SW 1271 (cell line): ENCODE measurements at places on chromosomes 2 and 18.

GRCh38 chr2:223554923-223555322, 47.2 kb downstream of the SCG2 start:
- no peak for DNase-seq

- DNase-seq, result no peak
Measured at GRCh38 chr2:176157499-176158185, 535 bp downstream of the HOXD3 start.

- no peak for DNase-seq
Measured at GRCh38 chr2:14750433-14750832, 117.9 kb downstream of the LRATD1 start.

DNA sequence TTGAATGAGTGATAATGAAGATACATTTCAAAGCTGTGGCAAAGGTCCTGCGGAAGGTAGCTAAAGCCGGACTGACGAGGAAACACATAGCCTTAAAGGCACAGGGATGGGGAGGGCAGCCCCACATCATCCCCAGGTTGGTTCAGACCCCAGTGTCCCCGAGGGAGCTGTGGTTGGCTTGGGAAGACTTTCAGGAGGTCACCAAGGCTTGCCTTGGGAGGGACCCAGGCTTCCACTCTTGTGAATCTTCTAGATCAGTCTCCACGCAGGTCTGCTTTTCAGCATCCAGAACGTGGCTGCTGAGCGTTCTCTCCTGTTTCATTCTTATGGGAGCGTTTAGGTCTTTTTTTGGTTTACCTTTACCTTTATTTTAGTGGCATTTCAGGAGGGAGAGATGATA, 16.8 kb downstream of the KIF1A start:
- no peak for DNase-seq

GRCh38 chr2:231357048-231357447, 38.5 kb upstream of the B3GNT7 start:
- no peak for DNase-seq

GRCh38 chr2:229133155-229133772, 137.8 kb downstream of the PID1 start:
- no peak for DNase-seq

GRCh38 chr2:166891727-166892126, 3.4 kb downstream of the XIRP2 start:
- DNase-seq, result no peak

GRCh38 chr2:81437456-81438000, 1133.0 kb upstream of the LRRTM1 start:
- no peak for DNase-seq

- DNase-seq, result no peak
Measured at GRCh38 chr2:189109921-189110397, 69.6 kb downstream of the COL5A2 start.

GRCh38 chr2:142873831-142874287, 3.6 kb upstream of the KYNU start:
- DNase-seq, result no peak

GRCh38 chr2:24490181-24490689, 819 bp upstream of the NCOA1 start:
- no peak for DNase-seq

DNA sequence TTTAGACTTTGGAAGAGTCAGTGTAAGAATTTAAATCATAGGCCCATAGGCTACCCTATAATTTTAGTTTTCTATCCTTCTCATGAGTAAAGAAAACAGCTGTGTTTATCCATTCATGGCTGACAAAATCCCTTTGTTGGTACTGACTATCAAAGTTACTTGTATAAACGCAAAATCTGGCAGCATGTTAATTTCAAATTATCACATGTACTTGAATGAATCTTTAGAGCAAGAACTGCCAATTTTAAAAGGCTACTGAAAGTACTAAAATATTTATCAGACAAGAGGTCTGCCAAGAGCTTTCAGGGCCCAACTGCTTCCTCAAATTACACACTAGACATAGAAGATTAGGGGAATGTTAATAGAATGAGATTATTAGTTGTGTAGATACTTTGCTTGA, 66.6 kb downstream of the MYL12B start:
- DNase-seq, result no peak

- DNase-seq, result no peak
Measured at GRCh38 chr2:162465430-162465829, 121.5 kb downstream of the GCA start.

GRCh38 chr18:679516-679915, 22.1 kb downstream of the TYMS start:
- no peak for DNase-seq

DNA sequence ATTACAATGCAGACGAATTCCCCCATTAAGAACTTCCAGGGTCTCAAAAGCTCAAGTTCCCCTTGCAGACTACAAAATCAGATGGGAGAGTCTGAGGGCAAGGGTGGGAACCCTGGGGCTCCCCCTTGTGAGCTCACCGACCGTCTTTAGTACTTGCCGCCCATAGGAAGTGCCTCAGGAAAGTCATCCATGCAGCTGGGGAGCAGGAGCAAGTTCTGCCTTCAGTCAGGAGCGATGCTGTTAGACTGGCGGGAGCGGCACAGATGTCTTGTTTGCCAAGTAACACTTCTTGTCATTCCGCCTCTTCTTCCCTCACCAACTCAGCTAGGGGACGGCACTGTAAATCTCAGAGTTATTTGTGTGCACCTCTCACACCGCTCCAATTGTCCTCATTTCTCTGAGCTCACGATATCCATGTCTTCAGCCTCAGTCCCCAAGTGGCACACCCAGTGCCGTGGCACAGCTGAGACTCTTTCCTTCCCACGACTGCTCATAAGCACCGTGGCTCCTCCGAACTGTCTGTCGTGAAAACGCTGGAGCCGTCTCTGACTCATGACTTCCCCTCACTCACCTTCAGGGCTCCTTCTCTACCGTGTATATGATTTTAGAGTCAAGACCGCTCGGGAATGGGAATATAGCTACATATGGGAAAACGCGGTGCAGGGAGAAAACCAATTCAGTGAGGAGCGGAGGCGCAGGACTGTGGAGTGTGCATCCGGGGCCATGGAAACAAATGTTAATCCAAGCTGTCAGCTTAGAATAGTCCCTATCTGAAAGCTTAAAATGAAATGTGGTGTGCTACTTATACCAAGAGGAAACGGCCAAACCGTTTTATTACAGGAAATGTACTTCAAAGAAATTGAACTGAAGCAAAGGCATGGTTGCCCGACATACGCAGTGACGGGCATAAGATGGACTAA, 34.0 kb downstream of the UXS1 start:
- no peak for DNase-seq

DNA sequence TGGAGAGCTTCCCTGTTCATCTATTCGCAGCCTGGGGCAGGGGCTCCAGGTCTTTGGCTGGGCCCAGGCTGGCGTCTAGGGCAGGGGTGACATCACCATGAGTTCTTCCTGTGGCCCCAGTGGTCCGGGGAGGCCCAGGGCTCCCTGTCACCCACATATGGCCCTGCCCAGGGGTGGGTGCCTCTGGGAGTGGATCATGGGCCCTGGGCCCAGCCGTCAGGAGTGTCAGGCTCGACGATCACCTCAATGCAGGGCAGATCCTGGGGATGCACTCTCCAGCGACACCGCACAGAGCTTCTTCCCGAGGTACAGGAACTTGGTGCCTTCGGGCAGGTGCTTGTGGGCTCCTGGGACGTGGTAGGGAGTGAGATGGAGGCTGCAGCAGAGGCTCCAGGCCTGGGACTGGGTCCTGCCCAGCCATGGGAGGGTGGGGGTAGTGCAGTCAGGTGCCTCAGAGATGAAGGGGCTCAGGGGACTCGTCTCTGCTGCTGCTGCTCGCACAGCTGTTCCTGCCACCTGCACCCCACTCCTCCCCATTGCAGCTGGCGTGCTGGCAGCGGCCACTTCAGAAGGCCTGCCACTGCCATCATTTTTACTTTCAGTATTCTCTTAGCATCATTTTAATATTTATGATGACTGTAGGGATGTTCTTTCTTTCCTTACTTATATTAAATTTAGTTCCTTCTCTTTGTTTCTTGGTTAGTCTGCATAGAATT, 196.0 kb upstream of the VRK2 start:
- DNase-seq, result no peak

DNA sequence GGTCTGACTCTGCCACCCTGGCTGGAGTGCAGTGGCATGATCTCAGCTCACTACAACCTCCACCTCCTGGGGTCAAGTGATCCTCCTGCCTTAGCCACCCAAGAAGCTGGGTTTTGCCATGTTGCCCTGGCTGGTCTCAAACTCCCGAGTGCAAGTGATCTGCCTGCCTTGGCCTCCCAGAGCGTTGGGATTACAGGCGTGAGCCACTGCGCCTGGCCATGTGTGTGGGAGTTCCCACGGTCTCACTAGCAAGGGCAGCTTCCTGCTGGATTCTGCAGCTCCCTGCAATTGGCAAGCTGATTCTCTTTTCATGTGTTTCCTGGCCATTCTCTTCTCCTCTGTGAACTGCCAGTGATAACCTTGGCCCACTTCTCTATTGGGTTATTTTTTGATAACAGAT, 84.0 kb downstream of the USP40 start:
- no peak for DNase-seq

GRCh38 chr2:232955856-232956255, 57.2 kb downstream of the NGEF start:
- no peak for DNase-seq

GRCh38 chr2:120314690-120315366, 31.1 kb upstream of the INHBB start:
- DNase-seq, result no peak

DNA sequence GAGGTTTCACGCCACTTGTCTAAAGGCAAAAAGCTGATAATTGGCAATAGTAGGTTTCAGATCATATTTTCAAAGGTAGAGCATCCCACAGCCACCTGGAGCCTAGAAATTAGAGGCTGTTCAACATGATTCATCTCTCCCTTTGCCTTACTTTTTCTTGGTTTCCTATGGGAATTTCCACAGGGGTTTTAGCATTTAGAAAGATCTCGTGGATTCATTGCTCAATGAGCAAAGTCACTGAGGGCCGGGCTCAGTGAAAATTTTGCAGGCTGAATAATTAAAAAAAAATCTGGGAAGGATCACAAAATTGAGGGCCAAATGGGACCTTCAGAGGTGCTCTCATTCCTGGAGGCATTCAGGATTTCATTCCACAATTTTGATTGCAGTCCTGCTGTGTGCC, 137.1 kb downstream of the VAPA start:
- DNase-seq, result no peak

DNA sequence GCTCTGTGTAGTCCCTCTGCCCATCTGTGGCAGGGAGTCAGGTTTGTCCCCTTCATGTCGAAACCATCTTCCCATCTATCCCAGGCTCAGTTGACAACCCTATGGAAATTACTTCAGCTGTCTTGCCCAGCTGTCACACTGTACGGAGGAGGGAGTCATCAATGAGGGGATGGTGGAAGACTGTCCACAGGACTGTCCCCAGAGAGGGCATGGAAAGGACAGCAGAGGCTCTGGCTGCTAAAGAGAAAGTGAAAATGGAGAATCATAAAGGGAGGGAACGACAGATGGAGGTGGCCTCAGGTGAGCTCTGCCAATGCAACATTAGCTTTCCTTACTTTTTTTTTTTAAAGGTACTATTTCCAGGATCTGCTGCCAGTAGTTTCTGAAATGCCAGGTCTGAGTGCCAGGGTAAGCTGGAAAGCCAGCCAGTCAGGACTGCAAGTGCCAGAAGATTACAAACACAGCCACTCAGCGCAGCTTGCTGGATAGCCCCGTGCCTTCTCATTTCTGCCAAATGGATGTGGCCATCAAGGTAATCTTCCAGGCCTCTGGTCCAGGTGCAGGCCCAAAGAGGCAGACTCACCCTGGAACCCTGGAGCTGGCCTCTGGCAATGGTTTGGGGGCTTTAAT, 192.8 kb downstream of the AGPS start:
- no peak for DNase-seq

- DNase-seq, result no peak
Measured at GRCh38 chr18:41965634-41966255, 10.7 kb downstream of the PIK3C3 start.

DNA sequence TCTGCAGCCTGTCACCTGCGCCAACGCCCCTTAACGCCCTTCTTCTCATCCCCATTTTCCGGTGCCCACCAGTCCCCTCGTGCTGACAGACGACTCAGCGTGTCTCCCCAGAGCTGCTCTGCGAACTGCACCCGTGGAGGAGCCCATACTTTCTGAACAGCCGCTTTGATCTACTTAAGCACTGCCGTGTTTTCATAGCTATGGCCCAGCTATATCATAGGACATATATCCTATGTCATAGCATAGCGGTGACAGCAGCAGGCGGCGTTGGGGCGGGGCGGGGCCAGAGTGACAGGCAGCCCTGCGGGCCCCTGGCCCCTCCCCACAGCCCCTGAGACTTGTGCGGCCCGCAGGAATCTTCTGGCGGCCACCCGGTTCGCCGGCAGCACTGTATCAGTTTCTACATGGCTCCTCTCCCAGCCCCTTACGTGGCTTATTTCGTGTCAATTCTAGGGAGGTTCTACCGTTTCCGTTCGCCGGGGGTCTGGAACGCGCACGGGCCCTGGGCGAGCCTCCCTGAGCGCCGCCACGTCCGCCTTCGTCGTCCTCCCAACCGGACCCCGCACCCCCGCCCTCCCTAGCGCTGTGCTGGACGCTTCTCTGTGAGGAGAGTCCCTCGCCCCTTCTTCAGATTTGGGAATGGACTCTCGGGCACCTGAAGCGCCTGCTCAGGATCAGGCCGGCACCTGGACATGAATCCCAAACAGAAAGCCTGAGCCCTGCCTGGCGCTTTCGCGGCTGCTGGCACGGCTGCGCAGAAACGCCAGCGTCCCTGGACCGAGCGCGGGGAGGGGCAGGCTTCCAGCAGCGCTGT, 35.4 kb downstream of the PTPN18 start:
- DNase-seq, result peak; percentile 66

DNA sequence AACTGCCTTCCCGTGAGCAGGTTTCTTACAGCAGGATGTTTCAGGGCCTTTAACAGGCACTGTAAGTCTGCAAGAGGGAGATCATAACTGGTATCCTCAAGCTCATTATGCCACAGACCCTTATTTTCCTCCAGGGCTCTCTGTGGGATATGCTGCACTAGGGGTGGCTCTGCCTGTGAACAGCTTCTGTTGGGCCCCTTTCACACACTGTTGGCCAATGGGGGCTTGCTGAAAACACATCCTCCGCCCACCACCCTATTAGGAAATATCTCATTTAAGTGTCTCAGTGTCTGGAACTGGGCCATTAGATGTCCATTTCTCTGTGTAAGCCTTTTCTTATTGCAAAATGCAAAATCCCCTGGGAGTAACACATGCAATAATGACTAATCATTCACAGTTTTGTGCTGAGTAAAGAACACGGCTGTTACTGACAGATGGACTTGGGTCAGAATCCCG, 414.3 kb upstream of the HS6ST1 start:
- no peak for DNase-seq

DNA sequence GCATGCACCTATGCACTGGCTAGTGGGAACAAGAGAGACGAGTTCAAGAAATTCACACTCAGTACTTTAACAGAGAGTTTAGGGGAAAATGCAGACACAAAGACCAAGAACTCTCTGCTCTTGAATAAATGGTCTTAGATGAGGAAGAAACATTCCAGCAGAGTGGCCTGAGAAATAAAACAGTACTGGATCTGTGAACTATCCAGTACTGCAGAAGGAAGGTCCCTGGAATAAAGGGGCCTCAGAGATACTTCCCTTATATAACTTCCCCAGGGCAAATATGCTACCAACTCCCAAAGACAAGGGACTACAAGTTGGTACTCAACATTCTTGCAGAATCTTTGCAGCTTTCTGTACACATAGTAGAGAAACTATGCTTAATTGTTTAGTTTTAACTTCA, 70.9 kb upstream of the ARL5A start:
- DNase-seq, result no peak
